Stomach (tissue), 19 donors: ENCODE measurements at places on chromosomes 7 and 10. TPM values are rescaled to one million over a fixed set of nuclear protein-coding genes. Genes with fewer than 3 reads are reported as not detected.

- DNase-seq, result no peak
Observed at GRCh38 chr10:3228629-3228945, 56.0 kb upstream of the PITRM1 start.

DNA sequence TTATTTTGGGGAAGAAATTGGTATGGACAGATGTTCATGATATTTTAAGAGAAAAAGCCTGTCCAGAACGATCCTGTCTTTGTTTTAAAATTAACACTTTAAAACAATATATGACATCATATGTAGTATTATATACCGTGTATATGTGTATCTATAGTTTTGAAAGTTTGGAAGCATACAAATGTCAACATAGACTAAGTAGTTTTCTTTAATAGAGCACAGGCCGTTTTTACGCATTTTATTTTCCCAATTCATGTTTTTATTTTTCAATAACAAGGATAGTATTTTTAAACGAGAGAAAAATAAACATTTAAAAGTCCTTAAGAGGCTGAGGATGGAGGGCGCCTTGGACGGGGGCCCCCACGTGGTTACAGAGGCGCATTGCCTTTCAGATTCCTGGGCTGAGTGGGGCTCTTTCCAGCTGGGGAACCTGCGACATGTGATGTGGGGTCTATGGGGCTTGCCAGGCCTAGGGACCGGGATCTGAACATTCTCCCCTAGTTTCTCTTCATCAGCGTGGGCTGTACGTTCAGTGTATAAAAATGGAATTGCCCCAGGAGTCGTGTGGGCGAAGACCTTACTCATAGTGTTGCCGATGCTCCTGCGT lies 127.8 kb upstream of the ZNF746 start:
- DNase-seq, result peak; percentile 82

DNA sequence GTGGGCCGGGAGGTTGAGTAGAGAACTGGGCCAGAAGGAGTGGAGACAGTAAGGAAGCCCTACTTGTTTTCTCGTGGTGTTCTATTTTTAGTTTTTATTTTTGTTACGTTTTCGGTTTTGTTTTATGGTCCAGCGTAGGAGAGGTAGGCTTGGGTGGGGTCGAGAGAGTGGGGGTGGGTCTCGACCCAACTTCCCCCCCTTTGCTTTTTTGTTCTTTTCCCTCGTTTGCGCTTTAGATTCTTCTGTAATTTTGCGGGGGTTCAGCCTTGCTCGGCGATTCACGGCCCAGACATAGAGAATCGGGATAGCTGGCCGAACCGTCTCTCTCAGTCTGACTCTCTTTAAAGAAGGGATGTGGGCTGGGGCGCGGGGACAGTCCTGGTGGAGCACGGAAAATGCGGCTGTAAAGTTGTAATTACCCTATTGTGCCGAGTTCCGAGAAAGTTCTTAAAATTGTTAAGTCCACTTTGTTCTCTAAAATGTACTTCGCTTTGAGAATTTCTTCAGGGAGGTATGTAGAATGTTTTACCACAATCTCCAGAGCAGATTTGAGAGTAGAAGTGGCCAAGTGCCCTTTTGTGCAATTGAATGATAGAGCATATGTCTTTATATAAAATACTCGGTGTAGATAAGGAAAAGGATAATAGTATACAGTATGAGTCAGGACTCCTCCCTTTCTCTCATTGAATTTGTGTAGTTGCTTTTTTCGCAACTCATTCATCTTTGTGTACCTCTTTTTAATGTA lies 816 bp downstream of the DMTF1 start:
- DNase-seq, result peak; percentile 33

DNA sequence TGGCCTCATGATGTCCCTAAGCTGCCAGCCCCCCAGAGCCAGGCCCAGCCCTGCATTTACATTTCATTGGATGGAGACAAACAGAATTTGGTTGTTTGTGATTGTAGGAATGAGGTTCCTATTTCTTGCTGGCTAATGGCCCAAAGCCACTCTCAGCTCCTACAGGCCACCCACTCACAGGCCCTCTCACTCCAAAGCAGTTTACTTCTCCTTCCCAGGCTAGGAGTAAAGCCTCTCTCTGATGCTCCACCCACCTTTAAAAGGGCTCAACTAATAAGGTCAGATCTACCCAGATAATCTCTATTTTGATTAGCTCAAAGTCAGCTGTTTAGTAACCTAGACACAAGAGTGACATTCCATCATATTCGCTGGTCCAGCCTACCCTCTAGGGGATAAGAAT lies 11.2 kb upstream of the CUZD1 start:
- no peak for DNase-seq

The SEMA3A gene
- total RNA-seq, result 20.4 TPM
